Stimulated activated CD4-positive, alpha-beta T cell treated with anti-CD3 and anti-CD28 coated beads, Interleukin-12 subunit alpha, Interleukin-12 subunit beta, amount 100 ng/mL, for 48 hours (primary cell): ENCODE measurements at places on chromosomes 3 and 15.

GRCh38 chr15:30922480-30923311 is 19.0 kb downstream of the FAN1 start:
- DNase-seq = no peak

DNA sequence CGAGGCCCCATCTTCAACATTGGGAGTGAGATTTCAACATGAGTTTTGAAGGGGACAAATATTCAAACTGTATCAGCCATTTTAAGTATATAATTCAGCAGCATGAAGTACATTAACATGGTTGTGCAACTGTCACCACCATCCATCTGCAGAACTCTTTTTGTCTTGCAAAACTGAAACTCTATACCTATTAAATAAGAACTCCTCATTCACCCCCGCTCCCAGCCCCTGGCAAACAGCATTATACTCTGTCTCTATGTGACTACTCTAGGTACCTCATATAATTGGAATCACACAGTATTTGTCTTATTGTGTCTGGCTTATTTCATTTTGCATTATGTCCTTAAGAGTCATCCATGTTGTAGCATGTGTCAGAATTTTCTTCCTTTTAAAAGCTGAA is 110.1 kb downstream of the MAP2K5 start:
- no peak for DNase-seq

- no peak for DNase-seq
Measured at GRCh38 chr3:194492001-194492400, 5.2 kb upstream of the ATP13A3 start.

GRCh38 chr3:159669766-159670165 is 318.9 kb upstream of the IL12A start:
- no peak for DNase-seq

DNA sequence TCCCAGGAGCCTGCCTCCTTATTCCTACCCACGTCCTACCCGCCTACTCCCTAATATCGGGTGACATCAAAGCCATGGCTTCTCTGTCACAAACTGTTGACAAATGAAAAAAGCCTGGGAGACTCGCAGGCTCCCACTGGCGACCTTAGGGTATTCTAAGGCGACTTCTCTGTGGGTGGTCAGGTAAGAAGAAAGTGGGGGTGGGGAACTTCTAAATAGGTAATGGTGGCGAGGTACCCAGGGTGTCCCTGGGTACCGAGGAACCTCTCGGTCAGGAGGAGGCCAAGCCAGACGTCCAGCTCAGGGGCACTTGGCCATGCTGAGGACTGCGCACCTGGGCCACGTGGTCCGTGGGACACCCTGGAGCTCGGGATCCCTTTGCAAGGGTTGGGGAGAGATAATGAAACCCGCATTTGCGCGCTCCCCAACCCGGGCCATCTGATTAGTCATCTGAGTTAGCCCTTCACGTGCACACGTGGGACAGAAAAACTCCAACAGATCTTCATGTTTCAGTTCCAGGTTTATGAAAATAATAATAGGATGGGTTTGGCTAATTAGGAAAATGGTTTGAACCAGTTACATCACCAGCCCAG is 78.2 kb downstream of the NR2F2 start:
- no peak for DNase-seq

GRCh38 chr15:25742041-25742730 is 120.9 kb downstream of the ATP10A start:
- no peak for DNase-seq

- no peak for DNase-seq
Measured at GRCh38 chr15:94259121-94259751, 27.9 kb downstream of the MCTP2 start.

- DNase-seq = no peak
Measured at GRCh38 chr3:16942955-16943354, 58.2 kb downstream of the PLCL2 start.

DNA sequence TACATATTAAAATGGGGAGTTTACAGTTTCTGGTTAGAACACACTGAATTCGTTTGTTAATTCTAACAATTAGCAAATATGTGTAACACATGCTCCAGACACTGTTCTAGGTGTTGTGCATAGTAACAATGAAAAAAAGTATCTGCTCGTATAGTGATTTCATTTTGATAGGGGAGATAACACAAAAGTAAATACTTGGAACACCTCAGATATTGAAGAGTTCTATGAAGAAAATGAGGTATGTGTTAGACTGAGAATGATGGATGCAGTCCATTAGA is 6.8 kb upstream of the TMF1 start:
- no peak for DNase-seq

- no peak for DNase-seq
Measured at GRCh38 chr3:180705619-180706018, 26.3 kb upstream of the CCDC39 start.

DNA sequence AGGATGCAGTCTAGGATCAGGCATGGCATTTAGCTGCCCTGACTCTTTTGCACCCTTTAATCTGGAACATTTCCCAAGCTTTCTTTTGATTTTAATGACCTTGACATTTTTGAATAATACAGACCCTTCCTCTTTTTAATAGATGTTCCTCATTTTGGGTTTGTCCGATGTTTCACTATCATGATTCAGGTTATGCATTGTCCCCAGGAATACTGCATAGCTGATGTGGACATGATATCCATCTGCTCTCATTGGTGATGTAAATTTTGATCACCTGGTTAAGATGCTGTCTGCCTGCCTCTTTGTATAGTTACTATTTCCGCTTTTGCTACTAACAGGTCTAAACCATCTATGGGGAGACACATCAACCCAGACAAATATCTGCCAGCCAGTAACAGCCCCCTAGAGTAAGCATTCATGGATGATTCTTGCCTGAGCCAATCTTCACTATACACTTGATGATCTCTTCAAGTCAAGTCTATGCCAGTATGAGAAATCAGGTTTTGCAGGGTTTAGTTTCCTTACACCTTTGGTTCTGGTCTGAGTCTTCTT is 50.6 kb upstream of the ULK4 start:
- DNase-seq = no peak

GRCh38 chr3:108293858-108294257 is 2.5 kb upstream of the HHLA2 start:
- no peak for DNase-seq

DNA sequence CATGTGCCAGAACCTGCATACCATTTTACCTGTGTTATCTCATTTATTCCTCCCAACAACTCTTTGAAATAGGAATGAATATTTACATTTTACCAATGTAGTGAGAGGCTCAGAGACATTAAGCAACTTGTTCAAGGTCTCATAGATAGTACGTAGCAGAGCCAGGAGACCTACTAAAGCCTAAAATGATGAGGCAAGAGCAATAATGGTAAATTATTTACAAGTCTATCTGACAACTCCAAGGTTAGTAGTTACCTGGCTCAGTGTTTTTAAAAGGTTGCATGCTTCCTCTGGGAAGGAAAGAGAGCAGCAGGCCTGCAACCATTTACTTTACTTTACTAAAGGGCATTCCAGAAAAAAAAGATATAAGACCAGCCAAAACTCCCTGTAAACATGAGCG is 103.0 kb downstream of the CFAP20DC start:
- no peak for DNase-seq
